ENCODE measurements at places on chromosomes 5 and 9. TPM values are rescaled to one million over a fixed set of nuclear protein-coding genes. Genes with fewer than 3 reads are reported as not detected.

GRCh38 chr9:98185021-98185567 is 7.3 kb downstream of the CORO2A start:
- peaks cover 5% of the 10 kb centered on the region for H3K27me3 ChIP-seq
- H3K36me3 ChIP-seq = no peaks in the 10 kb centered on the region
- no peak for DNase-seq
- peaks cover under 1% of the 10 kb centered on the region for H3K4me1 ChIP-seq

GRCh38 chr9:86885232-86885631 is 62.1 kb downstream of the GAS1 start:
- no peak overlapping the region for H3K4me3 ChIP-seq
- no peak for DNase-seq
- H3K4me1 ChIP-seq = peaks cover 7% of the 10 kb centered on the region
- no peaks in the 10 kb centered on the region for H3K36me3 ChIP-seq

GRCh38 chr5:178117923-178118701 is 4.8 kb downstream of the N4BP3 start:
- H3K27ac ChIP-seq = peak overlapping the region; percentile 94
- H3K4me1 ChIP-seq = peaks cover 44% of the 10 kb centered on the region
- peaks cover 21% of the 10 kb centered on the region for H3K27me3 ChIP-seq

DNA sequence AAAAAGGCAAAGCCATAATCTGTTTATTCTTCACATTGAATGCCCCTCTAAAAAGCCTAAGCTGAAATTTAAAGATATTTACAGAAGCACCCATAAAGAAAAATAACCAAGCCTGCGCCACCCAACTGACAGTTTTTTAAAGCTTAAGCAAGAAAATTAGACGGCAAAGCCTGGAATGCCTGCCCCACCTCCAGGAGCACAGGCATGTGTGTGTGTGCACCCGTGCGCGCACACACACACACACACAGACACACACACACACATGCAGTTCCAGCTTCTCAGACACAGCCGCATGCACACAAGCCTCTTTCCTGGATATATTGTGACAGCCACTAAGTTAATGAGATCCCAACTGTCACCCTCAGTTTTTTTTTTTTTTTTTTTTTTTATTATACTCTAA is 88.2 kb downstream of the FRMD3 start:
- no peak for DNase-seq
- no peak overlapping the region for H3K27ac ChIP-seq
- H3K4me1 ChIP-seq = no peaks in the 10 kb centered on the region
- peaks cover 3% of the 10 kb centered on the region for H3K27me3 ChIP-seq
- no peak overlapping the region for H3K4me3 ChIP-seq
- no peaks in the 10 kb centered on the region for H3K36me3 ChIP-seq

DNA sequence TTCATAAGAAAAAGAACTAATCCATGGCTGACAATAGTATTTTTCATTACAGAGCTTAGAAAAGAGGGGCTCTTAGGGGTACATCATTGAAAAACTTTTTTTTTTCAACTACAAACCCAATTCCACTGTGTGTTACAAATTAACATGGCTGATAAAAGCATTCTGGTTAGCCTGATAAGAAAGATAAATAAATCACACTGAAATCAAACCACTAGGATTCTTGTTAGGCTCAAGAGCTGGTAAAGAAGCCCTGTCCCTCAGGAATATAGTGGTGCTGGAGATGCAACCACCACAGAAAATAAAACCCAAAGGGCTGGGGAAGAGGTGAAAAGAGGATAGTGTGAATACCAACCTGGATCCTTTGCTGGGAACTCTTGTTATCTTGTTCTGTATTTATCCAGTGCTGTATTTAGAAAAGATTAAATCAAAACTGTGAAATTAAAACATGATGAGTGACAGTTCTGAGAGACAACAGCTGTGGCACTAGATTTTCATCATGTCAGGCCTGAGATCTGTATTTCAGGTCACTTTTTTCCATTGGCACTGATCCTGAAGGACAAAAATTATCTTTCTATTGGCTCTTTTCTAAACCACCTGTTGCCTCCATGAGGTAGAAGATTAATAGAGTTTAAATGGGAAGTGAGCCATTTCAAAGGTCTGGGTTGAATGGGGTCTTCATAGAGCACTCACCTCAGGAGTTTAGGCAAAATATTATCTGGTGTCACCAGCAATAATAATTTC is 118.6 kb downstream of the ARRDC3 start:
- no peak overlapping the region for H3K4me3 ChIP-seq
- no peak for DNase-seq
- no peak overlapping the region for H3K27ac ChIP-seq
- H3K4me1 ChIP-seq = peaks cover 3% of the 10 kb centered on the region
- no peaks in the 10 kb centered on the region for H3K36me3 ChIP-seq

DNA sequence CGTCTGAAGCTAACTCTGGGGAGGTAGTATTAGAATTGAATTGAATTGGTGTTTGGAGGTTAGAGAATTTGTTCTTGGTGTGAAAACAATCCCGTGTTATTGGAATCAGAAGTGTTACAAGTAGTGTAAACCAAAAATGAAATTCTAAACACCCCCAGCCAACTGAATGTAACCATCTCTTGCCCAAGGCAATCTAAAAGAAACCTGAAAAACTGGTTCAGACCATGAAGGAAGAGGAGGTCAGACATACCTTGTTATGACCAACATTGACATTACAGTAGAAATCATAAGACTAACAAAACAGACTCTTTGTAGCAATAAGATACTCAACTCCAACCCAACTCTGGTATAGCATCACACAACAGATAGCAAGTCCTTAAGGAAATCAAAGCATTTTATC is 159.0 kb downstream of the TUSC1 start:
- H3K36me3 ChIP-seq = no peaks in the 10 kb centered on the region
- no peak overlapping the region for H3K4me3 ChIP-seq
- DNase-seq = no peak
- no peaks in the 10 kb centered on the region for H3K4me1 ChIP-seq
- no peak overlapping the region for H3K27ac ChIP-seq

GRCh38 chr9:95107976-95108375 is 209.5 kb downstream of the FANCC start:
- no peak overlapping the region for H3K4me3 ChIP-seq
- H3K4me1 ChIP-seq = no peaks in the 10 kb centered on the region
- no peaks in the 10 kb centered on the region for H3K27me3 ChIP-seq

- H3K36me3 ChIP-seq = no peaks in the 10 kb centered on the region
- no peaks in the 10 kb centered on the region for H3K4me1 ChIP-seq
- H3K4me3 ChIP-seq = no peak overlapping the region
- H3K27me3 ChIP-seq = no peaks in the 10 kb centered on the region
Observed at GRCh38 chr9:94900222-94901018, 173.9 kb downstream of the AOPEP start.

GRCh38 chr9:21350787-21351186 is at the start of gene IFNA6:
IFNA6 (minus strand) TSS chr9:21350887; CDS start chr9:21350887, 0 bp downstream.
- no peaks in the 10 kb centered on the region for H3K36me3 ChIP-seq
- H3K27me3 ChIP-seq = no peaks in the 10 kb centered on the region
- no peak within 1 kb of the TSS for H3K4me3 ChIP-seq
- no peak for DNase-seq
- no peak within 1 kb of the TSS for H3K27ac ChIP-seq

GRCh38 chr5:67506241-67506640 is 309.6 kb upstream of the CD180 start:
- no peak for DNase-seq
- no peaks in the 10 kb centered on the region for H3K27me3 ChIP-seq
- no peaks in the 10 kb centered on the region for H3K36me3 ChIP-seq
- H3K4me3 ChIP-seq = no peak overlapping the region
- no peaks in the 10 kb centered on the region for H3K4me1 ChIP-seq

GRCh38 chr5:139651043-139651834 is 3.1 kb downstream of the CXXC5 start:
- peaks cover 5% of the 10 kb centered on the region for H3K27me3 ChIP-seq
- peak overlapping the region; percentile 16 for H3K27ac ChIP-seq
- H3K4me3 ChIP-seq = peak overlapping the region; percentile 79
- no peak for DNase-seq

DNA sequence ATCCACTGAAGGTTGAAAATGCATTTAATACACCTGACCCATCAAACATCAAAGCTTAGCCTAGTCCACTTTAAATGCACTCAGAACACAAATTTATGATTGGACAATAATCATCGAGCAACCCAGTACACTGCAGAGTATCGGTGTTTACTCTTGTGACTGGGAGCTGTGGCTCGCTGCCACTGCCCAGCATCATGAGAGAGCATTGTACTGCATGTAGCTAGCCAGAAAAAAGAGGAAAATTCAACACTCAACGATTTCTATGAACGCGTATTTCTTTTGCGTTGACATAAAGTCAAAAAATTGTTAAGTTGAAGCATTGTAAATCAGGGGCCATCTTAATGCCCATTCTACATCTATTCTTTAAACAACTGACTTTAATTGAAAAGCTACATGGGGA is 95.1 kb upstream of the CD180 start:
- no peaks in the 10 kb centered on the region for H3K27me3 ChIP-seq
- DNase-seq = no peak
- no peaks in the 10 kb centered on the region for H3K36me3 ChIP-seq

GRCh38 chr5:99945478-99946442 is 589.4 kb upstream of the FAM174A start:
- no peaks in the 10 kb centered on the region for H3K4me1 ChIP-seq
- no peak overlapping the region for H3K4me3 ChIP-seq
- DNase-seq = no peak
- no peaks in the 10 kb centered on the region for H3K27me3 ChIP-seq

GRCh38 chr9:115209601-115210306 is 91.8 kb upstream of the TNC start:
- H3K4me3 ChIP-seq = no peak overlapping the region
- no peak for DNase-seq
- no peak overlapping the region for H3K27ac ChIP-seq

DNA sequence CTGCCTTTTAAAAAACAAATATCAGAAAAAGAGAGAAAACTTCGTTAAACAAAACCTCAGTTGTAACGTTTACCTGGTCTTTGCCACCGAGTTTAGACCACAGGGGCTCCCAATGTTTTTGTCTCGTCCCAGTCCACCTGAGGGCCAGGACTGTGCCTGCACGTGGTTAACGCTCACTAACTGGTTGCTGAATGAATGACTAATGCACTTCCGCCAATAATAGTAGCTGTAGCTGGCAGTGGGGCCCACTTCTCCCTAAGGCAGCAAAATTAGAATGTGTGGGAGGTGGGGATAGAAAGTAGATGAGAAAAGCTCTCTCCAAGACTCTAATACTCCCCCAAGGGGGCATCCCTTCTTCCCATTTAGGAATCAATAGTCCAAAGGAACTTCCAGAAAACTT is 29.1 kb upstream of the MED27 start:
- no peak overlapping the region for H3K27ac ChIP-seq
- H3K36me3 ChIP-seq = no peaks in the 10 kb centered on the region
- H3K4me1 ChIP-seq = no peaks in the 10 kb centered on the region
- H3K4me3 ChIP-seq = no peak overlapping the region
- DNase-seq = no peak

GRCh38 chr5:110477911-110478310 is 248.6 kb downstream of the TMEM232 start:
- no peak overlapping the region for H3K27ac ChIP-seq
- H3K27me3 ChIP-seq = no peaks in the 10 kb centered on the region
- no peak overlapping the region for H3K4me3 ChIP-seq
- H3K36me3 ChIP-seq = no peaks in the 10 kb centered on the region
- no peak for DNase-seq

DNA sequence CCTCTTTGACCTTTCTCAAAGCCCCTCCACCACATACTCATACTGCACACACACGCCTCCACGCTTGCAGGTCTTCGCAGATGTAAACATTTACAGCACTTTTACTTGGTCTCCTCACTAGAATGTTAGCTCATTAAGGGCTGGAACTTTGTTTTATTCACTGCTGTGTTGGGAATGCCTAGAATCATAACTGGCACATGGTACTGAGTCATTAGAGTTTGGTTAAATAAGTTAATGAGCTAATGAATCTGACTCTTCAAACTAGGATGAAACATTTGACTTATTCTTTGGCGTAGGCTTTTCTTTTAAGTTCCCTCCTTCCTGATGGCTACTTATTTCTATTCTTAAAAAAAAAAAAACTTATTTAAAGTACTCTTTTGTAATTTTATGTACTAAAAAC is 28.9 kb downstream of the MAN2A1 start:
- H3K36me3 ChIP-seq = no peaks in the 10 kb centered on the region
- no peaks in the 10 kb centered on the region for H3K4me1 ChIP-seq
- no peak for DNase-seq

GRCh38 chr5:125176005-125176390 is 429.6 kb upstream of the ZNF608 start:
- peaks cover 2% of the 10 kb centered on the region for H3K27me3 ChIP-seq
- H3K4me1 ChIP-seq = no peaks in the 10 kb centered on the region
- H3K27ac ChIP-seq = no peak overlapping the region
- no peaks in the 10 kb centered on the region for H3K36me3 ChIP-seq

- H3K27ac ChIP-seq = no peak overlapping the region
- H3K27me3 ChIP-seq = no peaks in the 10 kb centered on the region
- H3K4me3 ChIP-seq = no peak overlapping the region
- no peaks in the 10 kb centered on the region for H3K36me3 ChIP-seq
Observed at GRCh38 chr5:117255211-117256027, 680.8 kb upstream of the SEMA6A start.

GRCh38 chr9:127540664-127541041 is 71.4 kb upstream of the STXBP1 start:
- H3K4me3 ChIP-seq = no peak overlapping the region
- peaks cover 2% of the 10 kb centered on the region for H3K36me3 ChIP-seq
- H3K27ac ChIP-seq = no peak overlapping the region

GRCh38 chr9:86096386-86096785 is 3.0 kb downstream of the GOLM1 start:
- peaks cover 14% of the 10 kb centered on the region for H3K4me1 ChIP-seq
- no peak for DNase-seq
- no peak overlapping the region for H3K27ac ChIP-seq
- H3K36me3 ChIP-seq = no peaks in the 10 kb centered on the region
- peaks cover 3% of the 10 kb centered on the region for H3K27me3 ChIP-seq

- H3K4me1 ChIP-seq = no peaks in the 10 kb centered on the region
- peaks cover 2% of the 10 kb centered on the region for H3K27me3 ChIP-seq
- H3K27ac ChIP-seq = no peak overlapping the region
- no peak for DNase-seq
Observed at GRCh38 chr9:7516376-7516775, 283.2 kb downstream of the DMAC1 start.

GRCh38 chr9:32399110-32399815 is 14.8 kb downstream of the ACO1 start:
- peaks cover 3% of the 10 kb centered on the region for H3K36me3 ChIP-seq
- H3K27me3 ChIP-seq = peaks cover 3% of the 10 kb centered on the region
- no peak for DNase-seq

Gene PCDHB12
- 8.4 TPM for total RNA-seq

Gene CEL
- total RNA-seq = 4.2 TPM

Gene OBP2B
- total RNA-seq = not detected

Gene PCDHAC2
- total RNA-seq = 5.2 TPM

Gene SPINK13
- total RNA-seq = not detected

Gene ENTREP1
- 11.8 TPM for total RNA-seq

Gene TSLP
- 1.5 TPM for total RNA-seq

Gene EIF4E1B
- 0.54 TPM for total RNA-seq

Gene SPZ1
- not detected for total RNA-seq

Gene CANX
- total RNA-seq = 568 TPM

Gene FBP1
- not detected for total RNA-seq

Gene FCN2
- total RNA-seq = not detected

Gene DMRT3
- not detected for total RNA-seq

Gene TNFSF15
- not detected for total RNA-seq

Gene FUT7
- not detected for total RNA-seq
